ENCODE measurements at places on chromosomes 3 and 15.

- DNase-seq = peak; percentile 1
These were observed 617.6 kb upstream of the UBE2E2 start for GRCh38 chr3:22585504-22585903.

GRCh38 chr3:11651900-11652299, 8.2 kb upstream of the VGLL4 start:
- no peak for DNase-seq

- DNase-seq = peak; percentile 67
These were observed 730 bp downstream of the HIGD1A start for GRCh38 chr3:42803414-42804105.

DNA sequence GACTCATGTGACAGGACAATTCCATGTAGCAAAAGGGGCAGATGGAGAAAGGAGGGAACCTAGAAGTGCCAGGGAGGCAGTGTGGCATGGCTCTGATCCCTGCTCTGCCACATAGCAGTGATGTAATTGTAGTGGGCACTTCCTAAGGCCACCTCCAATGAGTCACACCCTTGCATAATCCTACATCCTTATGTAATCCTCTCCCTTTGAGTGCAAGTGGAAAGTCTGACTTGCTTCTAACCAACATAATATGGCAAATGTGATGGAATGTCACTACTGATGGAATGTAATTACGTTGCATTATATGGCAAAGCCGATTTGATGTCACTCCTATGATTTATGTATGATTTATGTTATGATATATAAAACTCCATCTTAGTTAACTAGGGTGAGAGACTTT, 72.9 kb upstream of the ATP2C1 start:
- DNase-seq = no peak

- no peak for DNase-seq
These were observed 462.6 kb downstream of the PDCD6IP start for GRCh38 chr3:34261001-34261385.

DNA sequence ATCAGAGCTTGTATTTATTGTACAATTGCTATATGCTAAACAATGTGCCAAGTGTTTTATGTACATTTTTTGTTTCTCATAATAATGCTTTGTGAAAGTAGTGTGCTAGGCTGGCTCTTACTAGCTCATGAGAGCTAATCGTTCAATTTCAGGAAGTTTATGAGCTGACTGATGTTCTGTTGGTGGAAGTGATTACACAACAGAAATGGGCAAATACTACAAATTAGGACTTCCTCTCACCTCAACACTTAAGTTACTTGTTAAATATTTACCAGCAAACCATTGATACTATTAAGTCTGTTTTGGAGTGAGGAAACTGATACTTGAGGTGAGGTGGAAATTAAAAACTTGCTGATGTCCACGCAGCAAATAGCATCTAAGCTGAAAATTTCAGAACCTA, 32.3 kb downstream of the SLC9C1 start:
- no peak for DNase-seq

- no peak for DNase-seq
These were observed 95.4 kb downstream of the PLOD2 start for GRCh38 chr3:146065573-146066006.

DNA sequence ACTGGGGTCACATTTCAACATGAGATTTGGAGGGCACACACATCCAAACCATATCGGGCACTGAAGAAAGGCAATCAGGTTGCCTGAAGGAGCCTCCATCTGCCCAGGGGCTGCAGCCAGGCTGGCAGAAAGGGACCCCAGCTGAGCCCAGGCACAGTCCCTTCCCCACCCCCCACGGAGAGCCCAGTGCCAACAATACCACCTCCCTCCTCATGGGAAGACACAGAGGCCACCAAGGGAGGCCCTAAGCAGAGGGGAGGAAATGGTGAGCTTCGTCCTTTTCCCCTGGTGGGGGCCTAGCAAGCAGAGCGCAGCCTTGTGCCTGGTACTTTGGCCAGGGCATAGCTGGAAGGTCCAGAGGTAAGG, 3.0 kb upstream of the STRA6 start:
- no peak for DNase-seq

GRCh38 chr3:195929452-195929851, 21.1 kb upstream of the TNK2 start:
- DNase-seq = no peak

DNA sequence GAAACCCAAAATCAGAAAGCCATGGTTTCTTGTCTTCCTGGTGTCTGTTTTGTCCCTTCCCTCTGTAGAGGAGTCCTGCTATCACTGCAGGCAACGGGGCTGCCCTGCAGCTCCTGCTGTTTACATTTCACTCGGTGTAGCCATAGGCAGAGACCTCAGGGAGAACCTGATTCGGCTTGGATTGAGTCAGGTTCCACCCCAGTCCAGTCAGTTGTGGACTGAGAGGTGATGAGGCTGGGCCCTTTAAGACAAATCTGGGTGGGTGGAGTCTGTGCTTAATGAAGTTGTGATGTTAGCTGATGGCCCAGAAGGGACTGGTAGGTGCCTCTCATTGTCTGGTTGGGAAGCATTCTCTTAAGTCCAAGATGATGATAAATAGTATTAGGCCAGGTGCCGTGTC, 35.7 kb downstream of the FLNB start:
- DNase-seq = peak; percentile 62
